WTC11 (cell line): ENCODE measurements at places on chromosomes 16 and 17.
A peak's percentile ranks its signal among the peaks of the same experiment; 100 is the strongest.

GRCh38 chr17:33013596-33014375, 22.1 kb downstream of the SPACA3 start:
- DNase-seq: no peak

DNA sequence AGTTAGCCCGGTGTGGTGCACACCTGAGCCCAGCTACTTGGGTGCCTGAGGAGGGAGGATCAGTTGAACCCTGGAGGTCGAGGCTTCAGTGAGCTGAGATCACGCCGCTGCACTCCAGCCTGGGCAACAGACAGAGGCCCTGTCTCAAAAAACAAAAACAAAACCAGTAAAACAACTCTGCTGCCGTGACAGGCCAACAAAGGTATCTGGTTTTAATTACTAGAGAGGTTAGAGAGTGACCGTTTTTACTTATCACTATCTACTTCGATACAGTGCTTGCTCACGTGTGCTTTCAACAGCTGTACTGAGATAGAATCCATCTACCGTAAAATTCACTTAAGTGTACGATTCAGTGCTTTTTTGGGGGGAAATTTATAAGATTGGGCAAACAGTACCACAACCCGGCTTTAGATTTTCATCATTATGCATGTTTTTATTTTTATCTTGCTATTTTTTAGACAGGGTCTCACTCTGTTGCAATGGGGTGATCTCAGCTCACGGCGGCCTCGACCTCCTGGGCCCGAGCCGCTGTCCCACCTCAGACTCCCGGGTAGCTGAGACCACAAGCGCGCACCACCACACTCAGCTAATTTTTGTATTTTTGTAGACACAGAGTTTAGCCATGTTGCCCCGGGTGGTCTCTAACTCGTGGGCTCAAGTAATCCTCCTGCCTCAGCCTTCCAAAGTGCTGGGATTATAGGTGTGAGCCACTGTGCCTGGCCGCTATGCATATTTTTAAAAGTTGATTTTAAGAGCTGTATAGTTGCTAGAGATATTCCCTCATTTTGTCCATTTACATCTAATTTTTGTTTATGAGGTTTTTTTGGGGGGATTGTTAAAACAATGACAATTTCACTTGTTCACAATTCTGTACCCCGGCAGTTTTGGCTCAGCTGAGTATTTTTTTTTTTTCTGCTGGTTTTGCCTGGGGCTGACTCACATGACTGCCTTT, 30.9 kb downstream of the SERPINF1 start:
- no peak for DNase-seq

DNA sequence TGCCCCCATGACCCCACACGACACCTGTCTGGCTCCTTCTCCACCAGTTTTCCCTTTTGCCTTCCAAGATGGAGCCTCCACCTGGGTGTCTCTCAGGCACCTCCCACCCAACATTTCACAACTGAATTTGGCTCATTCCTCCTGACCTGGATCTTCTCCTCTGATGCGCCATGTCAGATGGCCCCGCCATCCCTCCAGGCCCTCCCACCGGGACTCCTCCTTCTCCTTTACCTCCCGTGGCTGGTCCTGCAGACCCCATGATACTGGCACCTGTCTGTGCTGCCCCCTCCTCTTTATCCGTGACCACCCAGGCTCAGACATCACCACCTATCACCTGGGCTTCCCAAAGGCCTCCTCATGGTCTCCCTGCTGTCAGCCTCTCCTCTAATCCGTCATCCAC, 4.7 kb downstream of the TRPV3 start:
- DNase-seq: no peak

GRCh38 chr17:79769570-79770506, 8.1 kb upstream of the CBX2 start:
- no peak for DNase-seq

DNA sequence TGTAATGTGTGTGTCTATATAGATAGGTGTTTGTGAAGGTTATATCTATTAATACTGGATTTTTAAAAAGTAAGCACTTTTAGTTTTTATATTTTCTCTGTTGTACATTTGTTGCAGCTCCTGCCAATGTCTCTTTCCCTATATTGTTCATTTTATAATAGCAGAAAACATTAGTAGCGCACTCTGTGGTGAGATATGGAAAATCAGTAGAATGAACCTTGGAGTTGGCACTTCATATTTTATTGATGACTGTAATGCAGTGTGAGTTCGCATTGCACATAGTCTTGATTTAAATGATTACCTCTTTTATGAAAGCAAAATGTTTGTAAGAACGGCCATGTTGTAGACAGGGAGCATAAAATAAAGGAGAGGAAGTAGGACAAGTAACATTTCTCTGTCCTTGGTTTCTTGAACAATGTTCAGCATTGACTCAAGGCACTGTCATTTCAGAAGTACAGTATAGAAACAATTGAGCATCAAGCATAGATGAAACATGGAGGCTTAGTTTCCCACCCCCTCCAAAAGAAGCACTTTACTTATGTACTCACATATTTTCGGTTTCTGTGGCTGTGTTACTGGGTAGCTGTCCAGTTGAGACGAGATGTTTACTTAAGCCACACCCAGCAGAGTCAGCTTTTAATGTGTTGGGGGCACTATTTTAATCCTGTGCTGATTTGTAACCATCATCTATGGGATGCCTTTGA, 74.0 kb downstream of the TANC2 start:
- no peak for DNase-seq

GRCh38 chr16:3023415-3023668, 400 bp downstream of the HCFC1R1 start:
- no peak for DNase-seq

GRCh38 chr17:62802561-62803205, 5.4 kb downstream of the MARCHF10 start:
- no peak for DNase-seq

DNA sequence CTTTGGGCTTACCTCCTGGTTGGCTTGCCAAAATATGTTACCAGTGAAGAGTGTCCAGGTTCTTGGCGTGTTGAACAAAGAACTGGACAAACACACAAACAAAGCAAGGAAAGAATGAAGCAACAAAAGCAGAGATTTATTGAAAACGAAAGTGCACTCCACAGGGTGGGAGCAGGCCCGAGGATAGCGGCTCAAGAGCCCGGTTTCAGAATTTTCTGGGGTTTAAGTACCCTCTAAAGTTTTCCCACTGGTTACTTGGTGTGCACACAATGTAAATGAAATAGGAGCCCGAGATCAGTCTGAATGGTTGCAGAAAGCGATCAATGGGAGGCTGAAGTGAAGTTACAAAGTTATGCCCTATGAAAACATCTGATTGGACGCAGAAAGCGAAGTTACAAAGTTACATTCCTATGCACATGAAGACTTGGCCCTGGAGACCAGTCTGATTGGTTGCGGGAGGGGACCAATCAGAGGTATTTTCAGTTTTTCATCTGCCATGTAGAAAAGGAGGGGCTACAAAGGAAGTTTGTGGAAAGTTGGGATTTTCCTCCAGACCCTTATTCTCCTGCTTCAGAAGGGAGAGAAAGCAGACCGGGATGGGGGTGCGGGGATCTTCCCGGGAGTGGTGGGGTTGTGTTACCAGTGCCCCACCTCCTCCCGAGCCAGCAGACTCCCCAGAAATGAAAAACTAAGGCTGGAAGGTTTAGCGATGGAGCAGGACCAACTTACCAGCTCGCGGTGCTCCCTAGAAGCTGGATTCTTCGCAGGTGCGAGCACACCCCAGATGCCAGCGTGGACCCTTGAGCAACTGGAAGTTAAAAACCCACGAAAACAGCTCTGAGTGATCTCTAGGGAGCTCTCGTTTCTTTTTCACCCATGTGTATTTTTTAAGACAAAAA, at the start of gene SLFN12:
Gene SLFN12 (minus strand): TSS at position 325 of the 899 bp plus-strand sequence. CDS start 9,472 bp downstream, outside the sequence.
- DNase-seq: peak; percentile 40

- DNase-seq: no peak
Measured at GRCh38 chr17:49549691-49550678, 25.7 kb upstream of the NXPH3 start.

DNA sequence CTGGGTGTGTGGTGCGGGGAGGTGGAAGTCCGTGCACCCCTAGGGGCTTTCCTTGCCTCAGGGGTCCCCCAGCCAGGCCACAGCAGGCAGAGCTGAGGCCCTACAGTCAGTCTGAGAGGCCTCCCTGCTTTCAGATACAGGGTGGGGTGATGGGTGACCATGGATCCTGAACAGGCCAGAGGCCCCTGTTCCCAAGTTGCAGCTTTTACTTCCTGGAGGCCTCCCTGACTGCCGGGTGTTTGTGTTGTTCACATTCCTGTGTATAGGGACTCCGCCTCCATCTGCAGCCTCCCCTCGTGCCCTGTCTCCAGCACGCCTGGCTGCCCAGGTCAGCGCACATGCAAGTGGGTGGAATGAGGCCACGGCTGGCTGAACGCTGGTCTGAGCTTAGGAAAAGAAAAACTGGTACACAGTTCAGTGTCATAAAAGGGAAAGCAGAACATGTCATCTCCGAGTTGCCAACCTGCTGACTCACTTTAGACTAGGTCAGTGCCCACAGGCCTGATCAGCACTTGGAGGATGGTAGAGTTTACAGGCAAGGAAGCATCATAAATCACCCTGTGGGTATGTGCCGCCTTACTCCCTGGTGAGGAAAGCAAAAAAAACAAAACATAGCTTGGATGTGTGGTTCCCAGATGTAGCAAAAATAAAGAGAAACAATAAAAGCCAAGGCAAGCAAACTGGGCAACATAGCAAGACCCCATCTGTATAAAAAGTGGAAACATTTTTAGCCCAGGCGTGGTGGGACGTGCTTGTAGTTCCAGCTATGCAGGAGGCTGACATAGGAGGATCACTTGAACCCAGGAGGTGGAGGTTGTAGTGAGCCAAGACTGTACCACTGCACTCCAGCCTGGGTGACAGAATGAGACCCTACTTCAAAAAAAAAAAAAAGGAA, 6.2 kb upstream of the SLC7A6 start:
- no peak for DNase-seq

GRCh38 chr17:5883775-5884665, 186.2 kb upstream of the WSCD1 start:
- no peak for DNase-seq

- no peak for DNase-seq
Measured at GRCh38 chr16:77496934-77497333, 62.1 kb upstream of the ADAMTS18 start.

DNA sequence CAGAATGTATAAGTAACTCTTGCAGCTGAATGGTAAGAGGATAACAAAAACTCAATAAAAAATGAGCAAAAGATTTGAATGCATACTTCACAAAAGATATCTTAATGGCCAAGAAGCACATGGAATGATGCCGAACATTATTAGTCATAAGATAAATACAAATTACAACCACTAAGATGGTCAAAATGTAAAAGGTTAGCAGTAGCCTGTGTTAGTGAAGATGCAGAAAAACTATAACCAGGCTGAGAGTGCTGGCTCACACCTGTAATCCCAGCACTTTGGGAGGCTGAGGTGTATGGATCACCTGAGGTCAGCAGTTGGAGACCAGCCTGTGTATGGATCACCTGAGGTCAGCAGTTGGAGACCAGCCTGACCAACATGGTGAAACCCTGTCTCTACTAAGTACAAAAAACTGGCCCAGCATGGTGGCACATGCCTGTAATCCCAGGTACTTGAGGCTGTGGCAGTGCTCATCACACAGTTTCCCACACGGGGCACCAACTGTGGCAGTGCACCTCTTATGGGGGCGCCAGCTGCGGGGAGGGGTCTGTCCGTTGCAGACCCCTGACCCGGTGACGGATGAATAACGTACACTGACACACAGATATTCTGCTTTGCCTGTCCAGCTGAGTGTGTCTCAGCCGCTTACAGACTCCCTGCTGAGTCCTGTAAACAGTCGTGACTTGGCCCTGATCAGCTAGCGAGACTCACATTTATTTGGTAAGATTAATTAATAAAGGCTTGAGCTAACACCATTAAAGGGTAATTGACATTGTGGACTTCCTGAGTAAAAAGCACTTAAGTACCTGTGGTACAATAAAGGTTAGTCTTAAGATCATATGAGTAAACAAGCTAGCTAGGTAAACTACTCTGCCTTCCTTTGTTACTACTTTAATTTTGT, 45.7 kb upstream of the FAM20A start:
- DNase-seq: no peak

DNA sequence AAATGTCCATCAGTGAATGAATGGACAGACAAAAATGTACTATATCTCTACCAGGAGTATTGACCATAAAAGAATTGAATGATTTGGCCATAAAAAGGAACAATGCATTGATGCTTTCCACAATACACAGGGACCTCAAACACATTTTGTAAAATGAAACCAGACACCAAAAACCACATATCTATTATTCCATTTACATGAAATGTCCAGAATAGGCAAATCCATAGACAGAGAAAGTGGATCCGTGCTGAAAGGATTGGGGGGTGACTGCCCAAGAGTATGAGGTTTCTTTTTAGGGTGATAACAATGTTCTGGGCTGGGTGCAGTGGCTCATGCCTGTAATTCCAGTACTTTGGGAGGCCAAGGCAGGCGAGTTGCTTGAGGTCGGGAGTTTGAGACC, 6.9 kb upstream of the LITAF start:
- no peak for DNase-seq

- no peak for DNase-seq
Measured at GRCh38 chr16:23061669-23062068, 87.6 kb downstream of the USP31 start.

DNA sequence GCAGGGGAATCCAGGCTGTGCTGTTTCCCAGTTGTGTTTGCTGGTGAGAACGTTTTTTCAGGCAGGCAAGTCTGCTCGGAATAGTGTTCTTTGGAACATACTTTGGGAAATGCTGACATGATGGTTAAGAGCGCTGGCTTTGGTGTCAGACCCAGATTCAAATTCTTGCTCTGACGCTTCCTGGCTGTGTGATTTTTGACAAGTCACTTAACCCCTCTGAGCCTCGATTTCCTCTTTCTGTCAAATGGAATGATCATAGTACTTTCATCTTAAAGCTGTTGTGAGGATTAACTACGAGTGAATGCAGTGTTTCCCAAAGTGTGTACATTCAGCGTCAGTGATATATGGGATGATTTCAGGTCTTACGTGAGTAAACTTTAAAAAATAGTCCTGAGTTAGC, 4.8 kb downstream of the FBRS start:
- DNase-seq: no peak

DNA sequence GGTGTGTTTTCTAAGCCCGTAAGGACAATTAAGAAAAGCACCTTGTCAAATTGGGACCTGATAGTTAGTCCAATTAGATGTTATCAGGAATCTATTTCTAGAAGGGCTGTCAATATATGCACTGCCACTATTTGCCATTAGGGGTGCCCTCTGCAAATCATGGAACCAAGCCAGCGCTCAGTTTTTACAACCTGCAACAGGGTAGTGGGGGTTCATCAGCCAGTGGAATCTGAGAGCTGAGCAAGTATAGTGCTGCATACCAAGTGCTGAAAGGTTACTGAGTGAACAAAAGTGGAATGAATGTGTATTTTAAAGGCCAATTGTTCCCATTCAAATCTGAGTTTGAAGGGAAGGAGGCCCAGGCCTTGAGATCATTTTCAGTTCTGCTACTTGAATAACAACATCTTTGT, 10.4 kb downstream of the PRR11 start:
- peak; percentile 57 for DNase-seq
